ENCODE measurements at places on chromosomes 16 and 17.

GRCh38 chr17:55430541-55431288, 9.1 kb upstream of the MMD start:
- no peak for DNase-seq

DNA sequence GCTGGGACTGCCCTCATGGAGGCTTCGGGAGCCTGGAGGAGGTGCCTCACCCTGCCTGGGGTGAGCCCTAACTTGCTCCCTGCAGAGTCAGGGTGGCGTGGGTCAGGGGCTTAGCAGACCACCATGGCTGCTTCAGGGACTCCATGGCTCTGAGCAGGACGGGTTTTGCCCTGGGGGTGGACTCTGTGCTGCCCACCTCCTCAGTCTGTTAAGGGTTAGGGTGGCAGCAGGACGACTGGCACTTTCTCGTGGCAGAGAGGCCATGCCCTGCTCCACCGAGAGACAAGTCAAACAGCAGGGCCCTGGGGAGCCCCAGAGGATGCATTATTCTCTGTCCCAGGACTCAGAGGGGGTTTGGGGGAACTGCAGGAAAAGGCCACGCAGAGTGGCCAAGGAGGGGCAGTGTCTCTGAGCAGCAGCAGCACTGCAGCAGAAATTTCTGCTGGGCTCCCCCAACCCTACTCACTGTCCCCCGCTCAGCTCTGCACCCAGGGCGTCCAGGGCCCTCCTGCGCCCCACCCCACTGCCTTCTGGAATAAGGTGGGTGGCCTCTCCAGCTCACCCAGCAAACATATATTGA, 1.8 kb upstream of the PRSS22 start:
- DNase-seq: no peak

- no peak for DNase-seq
Measured at GRCh38 chr16:86213437-86214205, 296.7 kb upstream of the FOXF1 start.

GRCh38 chr17:71337938-71338337, 782.9 kb upstream of the SOX9 start:
- DNase-seq: no peak

DNA sequence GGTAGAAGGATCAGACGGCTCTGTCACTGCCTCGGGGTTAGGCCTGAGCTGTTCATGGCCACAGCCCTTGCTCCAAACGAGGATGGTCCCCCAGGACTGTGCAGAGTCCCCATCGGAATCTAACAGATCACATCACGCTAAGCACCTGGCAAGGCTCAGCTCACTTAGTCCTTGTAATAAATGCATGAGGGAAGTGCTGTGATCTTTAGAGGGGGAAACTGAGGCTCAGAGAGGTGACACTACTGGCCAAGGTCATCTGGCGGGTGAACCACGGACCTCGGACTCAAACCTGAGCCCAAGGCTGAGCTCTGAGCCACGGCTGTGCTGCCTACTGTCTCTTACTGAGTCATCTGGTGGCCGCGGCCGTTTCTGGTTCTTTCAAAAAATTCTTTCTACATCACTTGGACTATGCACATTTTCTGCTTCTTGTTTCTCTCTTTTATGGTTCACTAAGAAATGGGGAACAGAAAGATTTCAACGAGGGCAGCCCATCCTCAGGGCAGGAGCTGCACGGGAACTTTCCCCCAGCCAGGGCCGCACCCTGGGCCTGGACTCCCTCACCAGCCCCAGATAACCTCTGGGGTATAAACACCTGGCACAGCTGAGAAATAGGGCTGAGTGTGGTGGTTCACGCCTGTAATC, 55.6 kb downstream of the COTL1 start:
- DNase-seq: no peak

DNA sequence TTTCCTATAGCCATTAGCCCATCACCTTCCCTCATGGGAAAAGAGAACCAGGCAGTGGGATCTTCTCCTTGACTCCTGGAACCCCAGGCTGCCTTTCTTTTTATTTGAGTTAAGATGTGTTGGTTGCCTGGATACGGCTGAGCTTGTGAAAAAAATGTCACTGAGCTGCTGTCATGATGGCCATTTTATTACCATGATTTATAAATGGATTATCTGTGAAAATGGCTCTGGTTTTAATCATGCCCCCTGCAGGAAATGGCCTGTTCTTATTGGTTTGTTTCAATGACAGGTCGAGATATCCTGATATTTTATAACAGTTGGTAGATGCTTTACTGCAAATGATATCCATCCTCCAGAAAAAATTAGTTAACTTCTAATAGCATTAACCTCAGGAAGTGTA, 640.4 kb downstream of the CDH11 start:
- no peak for DNase-seq

DNA sequence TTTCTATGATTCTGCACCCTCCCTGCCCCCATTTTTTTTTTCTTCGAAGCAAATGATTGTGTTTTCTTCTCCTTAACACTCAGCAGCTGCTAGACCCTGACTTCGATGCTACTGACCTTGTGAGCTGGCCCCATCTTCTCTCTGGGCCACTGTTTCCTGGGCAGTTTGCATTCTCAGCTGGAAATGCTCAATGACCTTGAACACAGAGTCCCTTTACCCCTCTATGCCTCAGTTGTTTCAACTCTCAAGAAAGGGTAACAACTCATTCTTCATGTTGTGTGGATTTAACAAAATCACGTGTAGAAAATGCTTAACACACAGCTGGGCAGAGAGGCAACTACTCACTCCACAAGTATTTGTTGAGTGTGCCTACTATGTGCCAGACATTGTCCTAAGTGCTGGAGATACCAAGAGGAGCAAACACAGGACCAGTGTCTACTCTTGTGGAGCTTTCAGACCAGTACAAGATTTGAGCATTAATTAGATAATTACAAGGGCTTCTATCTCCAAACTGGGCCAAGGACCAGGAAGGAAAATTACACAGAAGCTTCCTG, 66.2 kb downstream of the IQCK start:
- no peak for DNase-seq

DNA sequence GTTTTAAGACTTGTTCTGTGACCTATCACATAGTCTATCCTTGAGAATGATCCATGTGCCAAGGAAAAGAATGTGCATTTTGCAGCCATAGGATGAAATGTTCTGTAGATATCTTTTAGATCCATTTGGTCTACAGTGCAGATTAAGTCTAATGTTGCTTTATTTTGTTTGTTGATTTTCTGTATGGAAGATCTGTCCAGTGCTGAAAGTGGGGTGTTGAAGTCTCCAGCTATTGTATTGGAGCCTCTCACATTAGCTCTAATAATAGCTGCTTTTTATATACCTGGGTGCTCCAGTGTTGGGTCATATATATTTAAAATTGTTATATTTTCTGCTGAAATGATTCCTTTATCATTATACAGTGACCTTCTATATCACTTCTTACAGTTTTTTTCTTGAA, 155.6 kb upstream of the MON1B start:
- DNase-seq: no peak

- no peak for DNase-seq
Measured at GRCh38 chr17:17505151-17505550, 9.0 kb upstream of the RASD1 start.

- DNase-seq: no peak
Measured at GRCh38 chr17:48767263-48767774, 38.8 kb upstream of the HOXB13 start.

- DNase-seq: no peak
Measured at GRCh38 chr16:12265108-12265507, 288.6 kb downstream of the SNX29 start.

GRCh38 chr17:32742681-32743538, 134.0 kb downstream of the MYO1D start:
- no peak for DNase-seq

GRCh38 chr16:50185005-50185505, 31.9 kb downstream of the TENT4B start:
- DNase-seq: no peak

- no peak for DNase-seq
Measured at GRCh38 chr16:77336637-77337036, 98.2 kb downstream of the ADAMTS18 start.

- DNase-seq: no peak
Measured at GRCh38 chr17:19448341-19449268, 37.6 kb downstream of the RNF112 start.

GRCh38 chr16:77327717-77328116, 107.1 kb downstream of the ADAMTS18 start:
- no peak for DNase-seq

DNA sequence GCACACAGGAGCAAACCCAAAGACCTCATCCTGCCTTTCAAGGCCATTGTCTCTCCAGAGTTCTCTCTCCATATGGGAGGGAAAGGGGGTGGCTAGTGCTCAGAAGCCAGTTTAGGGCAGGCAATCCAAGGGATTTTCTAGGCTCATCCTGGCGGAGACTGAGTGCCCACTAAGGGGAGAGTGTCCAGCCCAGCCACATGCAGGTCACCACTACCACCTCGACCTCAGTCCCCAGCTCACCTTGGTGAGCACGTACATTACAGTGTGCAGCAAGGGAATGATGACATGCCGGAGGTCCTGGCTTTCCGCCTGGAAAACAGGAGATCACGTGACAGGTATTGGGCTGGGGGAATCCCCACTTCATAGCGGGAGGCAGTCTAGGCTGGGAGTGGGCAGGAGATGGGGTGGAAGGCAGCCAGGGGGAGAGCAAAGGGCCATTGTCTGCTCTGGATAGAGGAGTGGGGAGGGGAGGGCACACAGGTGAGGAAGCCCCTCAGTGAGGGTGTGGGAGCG, 29.9 kb downstream of the PIK3R6 start:
- DNase-seq: no peak

DNA sequence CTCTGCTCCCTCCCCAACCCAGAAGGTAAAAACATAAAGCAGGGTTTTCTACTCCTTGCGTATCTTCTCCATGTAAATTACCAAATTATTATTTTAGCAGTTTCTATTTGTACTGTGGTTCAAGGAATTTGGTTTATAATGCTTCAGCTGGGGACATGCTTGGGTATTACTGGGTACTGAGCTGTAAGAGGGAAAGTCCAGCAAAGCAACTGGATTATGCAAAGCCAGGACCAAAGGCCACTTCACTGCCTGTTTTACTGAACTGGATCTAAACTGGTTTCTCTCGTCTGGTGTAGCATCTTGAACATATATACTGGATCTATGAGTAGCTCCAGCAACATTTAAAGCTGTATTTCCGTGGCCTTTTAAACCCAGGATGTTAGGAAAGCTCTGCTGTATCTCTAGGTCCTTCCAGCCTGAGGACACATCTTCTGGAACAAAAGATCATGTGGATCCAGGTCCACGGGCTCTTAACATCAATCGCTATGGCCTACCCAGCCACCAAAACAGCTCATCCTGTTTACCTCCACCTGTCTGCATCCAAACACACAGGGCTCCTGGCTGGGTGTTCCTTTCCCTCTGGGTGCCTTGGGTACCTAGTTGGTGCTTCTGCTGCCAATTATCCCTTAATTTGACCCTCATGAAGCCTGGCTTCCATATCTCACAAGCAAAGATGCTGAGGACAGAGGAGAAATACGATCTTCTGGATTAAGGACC, 7.2 kb downstream of the PMP22 start:
- DNase-seq: no peak

- peak; percentile 37 for DNase-seq
Measured at GRCh38 chr16:8173111-8173644, 417.1 kb downstream of the TMEM114 start.

- no peak for DNase-seq
Measured at GRCh38 chr16:59259950-59260319, 525.8 kb upstream of the GOT2 start.

- DNase-seq: no peak
Measured at GRCh38 chr17:61157246-61157886, 242.3 kb upstream of the TBX2 start.

GRCh38 chr16:84552135-84552534, 47.7 kb upstream of the MEAK7 start:
- no peak for DNase-seq

DNA sequence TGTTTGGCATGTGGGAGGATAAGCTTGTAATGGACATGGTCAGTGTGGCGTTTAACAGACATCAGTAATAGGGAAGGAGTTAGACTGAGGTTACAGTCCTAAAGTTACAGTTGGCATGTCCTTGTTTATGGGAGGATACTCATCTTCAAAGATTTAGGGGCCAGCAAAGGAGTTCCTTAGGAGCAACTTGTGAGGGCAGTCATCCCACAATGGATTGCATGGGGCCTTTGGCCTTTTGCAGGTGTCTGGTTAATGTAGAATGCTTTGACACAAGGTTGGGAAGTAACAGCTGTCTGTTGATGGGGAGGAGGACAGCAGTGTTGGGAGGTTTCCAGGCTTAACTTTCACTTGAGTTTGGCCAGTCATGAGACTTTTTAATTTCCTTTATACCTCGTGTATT, 2.2 kb downstream of the NUBP1 start:
- no peak for DNase-seq

- DNase-seq: peak; percentile 81
Measured at GRCh38 chr17:42744283-42744805, 496 bp downstream of the EZH1 start.

GRCh38 chr17:64491034-64491860, 5.6 kb downstream of the POLG2 start:
- peak; percentile 35 for DNase-seq

DNA sequence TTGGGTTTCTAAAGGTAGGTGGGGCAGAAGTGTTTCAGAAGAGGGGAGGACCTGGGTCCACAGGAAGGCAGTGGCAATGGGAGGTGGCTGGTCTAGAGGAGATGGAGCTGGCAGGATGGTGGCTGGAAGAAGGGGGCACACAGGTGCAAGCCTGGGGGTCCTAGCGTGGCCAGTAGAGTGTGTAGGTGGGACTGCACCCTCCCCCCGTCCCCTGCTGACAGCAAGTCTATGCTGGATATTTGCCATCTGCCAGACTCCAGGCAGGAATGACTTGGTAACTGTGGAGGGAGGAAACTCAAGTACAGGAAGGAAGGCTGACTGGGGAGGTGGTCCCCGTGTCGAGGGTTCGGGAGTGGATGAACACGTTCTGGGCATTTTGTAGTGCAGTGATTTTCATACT, 8.6 kb downstream of the MED9 start:
- no peak for DNase-seq

DNA sequence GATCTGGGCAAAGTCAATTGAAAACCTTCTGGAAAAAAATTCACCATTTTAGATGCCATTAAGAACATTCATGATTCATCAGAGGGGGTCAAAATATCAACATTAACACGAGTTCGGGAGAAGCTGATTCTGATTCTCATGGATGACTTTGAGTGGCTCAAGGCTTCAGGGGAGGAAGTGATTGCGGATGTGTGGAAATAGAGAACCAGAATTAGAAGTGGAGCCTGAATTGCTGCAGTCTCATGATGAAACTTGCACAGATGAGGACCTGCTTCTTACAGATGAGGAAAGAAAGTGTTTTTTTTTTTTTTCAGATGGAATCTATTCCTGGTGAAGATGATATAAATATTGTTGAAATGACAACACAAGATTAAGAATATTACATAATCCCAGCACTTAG, 12.9 kb downstream of the ITGAX start:
- no peak for DNase-seq

- DNase-seq: no peak
Measured at GRCh38 chr17:45834471-45835396, 9.9 kb upstream of the SPPL2C start.

GRCh38 chr16:58733248-58733670, 857 bp downstream of the GOT2 start:
- DNase-seq: no peak

GRCh38 chr17:31798205-31798724, 60.8 kb downstream of the COPRS start:
- no peak for DNase-seq
